ENCODE measurements at places on chromosomes 16 and 17.

DNA sequence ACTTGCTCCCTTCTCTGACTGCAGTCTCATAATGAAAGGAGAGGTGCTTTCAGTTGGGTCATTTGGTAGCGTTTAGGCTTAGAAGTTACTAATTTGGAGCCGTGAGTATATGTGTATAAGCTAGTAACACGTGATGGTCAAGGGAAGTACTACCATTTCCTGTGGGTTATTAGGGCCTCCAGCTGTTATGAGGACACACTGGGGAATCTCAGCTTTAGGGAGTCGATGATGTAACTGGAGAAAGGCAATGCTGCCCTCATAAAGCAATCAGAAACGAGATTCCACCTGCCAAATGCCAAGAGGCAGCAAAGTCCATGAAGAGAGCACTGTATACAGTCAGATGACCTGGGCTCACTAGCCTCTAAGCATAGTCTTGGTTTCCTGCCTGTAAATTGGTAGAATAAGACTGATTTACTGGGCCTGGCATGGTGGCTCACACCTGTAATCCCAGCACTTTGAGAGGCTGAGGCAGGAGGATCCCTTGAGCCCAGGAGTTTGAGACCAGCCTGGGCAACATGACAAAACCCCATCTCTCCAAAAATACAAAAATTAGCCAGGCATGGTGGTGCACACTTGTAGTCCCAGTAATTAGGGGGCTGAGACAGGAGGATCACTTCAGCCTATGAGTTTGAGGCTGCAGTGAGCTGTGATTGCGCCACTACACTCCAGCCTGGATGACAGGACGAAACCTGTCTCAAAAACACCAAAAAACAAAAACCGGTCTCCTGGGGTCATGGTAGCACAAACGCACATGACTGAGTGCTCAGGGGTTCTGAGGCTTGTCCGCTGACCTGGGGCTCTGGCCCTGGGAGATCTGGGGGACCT, 53.0 kb downstream of the SF3B3 start:
- no peak for DNase-seq

DNA sequence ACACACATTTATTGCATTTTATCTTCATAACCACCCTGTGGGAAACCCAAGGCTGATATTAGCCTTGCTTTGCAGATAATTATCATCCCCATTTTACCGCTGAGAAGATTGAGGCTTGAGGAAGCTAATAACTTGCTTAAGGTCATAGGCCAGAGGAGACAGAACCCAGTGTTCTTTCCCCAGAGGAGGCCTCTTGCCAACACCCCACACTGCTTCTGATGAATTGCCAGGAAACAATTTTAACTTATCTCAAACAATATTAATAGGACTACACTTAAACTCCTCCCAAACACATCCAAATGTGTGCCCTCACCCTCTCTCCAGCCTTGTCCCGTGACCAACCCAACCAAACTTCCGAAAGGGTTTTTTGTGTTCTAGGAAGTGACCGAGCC, 2.1 kb upstream of the SPG7 start:
- no peak for DNase-seq

DNA sequence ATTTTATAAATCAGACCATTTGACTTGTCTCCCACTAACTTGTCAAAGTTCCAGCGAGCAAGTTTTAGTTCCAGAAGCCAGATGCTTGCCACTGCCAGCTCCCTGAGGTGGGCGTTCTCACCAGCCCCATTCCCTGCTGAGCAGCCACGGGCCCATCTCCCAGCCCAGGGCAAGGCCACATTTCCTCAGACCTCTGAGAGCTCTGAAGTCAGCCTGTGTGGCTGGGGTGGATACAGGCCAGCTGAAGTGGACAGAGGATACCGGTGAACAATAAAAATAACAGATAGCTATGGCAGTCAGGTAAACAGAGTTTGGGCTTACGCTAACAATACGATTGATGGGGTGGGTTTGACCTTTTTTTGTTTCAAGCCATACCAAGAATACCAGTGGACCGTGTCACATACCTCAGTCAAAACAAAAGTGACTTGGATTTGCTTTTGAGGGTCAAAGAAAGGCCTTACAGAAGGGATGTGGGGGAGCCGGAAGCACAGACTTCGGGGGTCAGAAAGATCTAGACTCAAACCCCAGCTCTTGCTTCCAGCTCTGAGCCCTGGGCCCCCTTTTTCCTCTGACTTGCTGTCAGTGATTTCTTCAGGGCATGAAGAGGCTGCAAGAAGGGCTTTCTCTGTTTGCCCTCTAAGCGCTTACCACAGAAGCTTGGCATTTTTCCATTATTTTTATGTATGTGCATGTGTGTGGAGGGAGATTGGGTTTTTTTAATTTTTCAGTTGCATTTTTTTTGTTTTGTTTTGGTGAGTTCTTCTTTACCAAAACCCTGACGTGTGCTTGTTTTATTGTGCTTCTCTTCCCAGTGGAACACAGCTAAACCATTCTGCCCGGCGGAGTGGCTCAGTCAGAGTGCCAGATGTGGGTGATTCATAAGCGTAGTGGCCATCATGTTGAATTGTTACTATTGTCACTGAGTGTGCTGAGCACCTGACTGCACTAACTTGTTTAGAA, 109.9 kb downstream of the GNAO1 start:
- no peak for DNase-seq

DNA sequence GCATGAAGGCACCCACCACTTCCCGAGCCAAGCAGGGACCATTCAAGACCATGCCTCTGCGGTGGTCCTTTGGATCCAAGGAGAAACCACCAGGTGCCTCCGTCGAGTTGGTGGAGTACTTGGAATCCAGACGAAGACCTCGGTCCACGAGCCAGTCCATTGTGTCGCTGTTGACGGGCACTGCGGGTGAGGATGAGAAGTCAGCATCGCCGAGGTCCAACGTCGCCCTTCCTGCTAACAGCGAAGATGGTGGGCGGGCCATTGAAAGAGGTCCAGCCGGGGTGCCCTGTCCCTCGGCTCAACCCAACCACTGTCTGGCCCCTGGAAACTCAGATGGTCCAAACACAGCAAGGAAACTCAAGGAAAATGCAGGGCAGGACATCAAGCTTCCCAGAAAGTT, 63.4 kb downstream of the DHRS7C start:
- DNase-seq = no peak

Data from CD8-positive, alpha-beta memory T cell (primary cell).